ENCODE measurements at places on chromosomes 11 and 22.

DNA sequence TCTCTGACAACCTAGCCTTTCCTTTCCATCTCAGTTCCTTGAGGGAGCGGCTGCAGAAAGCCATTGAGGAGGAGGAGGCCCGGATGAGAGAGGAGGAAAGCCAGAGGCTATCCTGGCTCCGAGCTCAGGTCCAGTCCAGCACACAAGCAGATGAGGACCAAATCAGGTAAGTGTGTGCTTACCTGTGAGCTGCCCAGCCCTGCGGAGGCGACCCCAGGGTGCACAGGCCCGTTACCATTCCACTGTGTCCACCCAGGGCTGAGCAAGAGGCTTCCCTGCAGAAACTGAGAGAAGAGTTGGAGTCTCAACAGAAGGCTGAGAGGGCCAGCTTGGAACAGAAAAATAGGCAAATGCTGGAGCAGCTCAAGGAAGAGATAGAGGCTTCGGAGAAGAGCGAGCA lies 63.1 kb downstream of the CEP164 start:
- no peak for DNase-seq

DNA sequence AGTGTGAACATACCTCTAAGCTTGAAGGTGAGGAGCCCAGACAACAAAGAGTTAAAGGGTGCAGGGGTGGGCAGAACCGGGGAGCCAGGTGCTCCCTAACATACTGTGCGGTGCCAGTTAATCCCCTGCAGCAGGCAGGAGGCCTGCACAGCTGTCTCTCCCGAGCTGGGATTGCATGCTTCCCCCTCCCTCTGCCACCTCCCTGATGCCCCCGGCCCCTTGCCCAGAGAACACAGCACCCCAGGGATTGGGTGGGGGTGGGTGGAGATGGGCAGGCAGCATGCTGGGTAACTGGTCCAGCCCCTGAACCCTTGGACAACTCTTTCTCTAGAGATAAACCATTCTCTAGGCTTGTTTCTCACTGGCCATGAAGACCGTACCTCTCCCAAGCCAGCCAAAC lies 67.7 kb upstream of the MYOD1 start:
- no peak for DNase-seq

GRCh38 chr11:100769617-100770016 lies 82.5 kb downstream of the ARHGAP42 start:
- DNase-seq, result no peak

DNA sequence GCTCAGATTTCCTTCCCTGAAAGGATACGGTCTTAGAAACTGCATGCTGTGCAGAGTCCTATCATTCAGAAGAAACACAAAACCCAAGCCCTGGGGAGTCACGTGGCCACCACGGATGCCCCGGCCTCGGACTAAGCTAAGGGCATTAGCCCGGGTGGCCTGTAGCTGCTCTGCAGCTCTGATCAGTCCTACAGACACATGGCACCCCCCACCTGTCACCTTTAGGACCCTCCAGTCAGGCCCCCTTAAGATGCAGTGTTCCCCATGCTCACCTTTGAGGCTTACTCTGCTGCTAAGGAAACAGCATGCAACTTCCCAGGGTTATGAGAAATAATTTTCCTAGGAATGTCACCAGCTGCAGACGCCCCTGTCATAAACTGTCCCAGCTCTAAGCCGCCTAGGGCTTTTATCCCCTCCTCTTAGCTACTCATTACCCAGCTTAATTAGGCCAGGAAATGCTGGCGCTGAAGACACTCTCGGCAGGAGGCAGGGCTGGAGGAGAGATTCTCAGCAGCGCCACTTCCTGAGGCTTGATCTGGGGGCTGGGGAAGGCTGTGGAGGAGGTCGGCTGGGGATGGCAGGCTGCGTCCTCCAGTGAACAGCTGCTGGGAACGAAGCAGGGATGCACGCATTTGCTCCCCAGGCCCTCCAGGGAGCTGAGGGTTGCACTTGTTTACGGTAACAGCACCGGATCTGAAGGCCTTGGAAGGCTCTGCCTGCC lies 47.2 kb upstream of the ADA2 start:
- DNase-seq, result no peak

DNA sequence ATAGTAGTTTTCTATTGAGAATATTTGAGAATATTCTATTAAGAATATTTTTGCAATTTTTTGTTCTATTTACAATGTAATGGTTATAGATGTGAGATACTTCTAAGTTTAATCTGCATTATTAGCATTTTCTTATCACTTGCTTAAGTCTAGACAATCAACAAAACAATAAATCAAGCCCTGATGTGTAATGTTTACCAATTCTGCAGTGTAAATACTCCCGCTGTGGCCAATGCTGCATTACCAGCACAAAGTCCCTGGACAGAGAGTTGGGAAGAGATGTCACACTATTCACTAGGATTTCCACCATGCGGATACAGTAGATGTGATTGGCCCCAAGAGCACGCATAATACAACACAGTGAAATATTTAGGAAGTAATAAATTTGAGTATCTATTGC lies 47.6 kb upstream of the GCAT start:
- no peak for DNase-seq

- DNase-seq, result no peak
Measured at GRCh38 chr11:47506795-47507562, 46.0 kb downstream of the CELF1 start.

DNA sequence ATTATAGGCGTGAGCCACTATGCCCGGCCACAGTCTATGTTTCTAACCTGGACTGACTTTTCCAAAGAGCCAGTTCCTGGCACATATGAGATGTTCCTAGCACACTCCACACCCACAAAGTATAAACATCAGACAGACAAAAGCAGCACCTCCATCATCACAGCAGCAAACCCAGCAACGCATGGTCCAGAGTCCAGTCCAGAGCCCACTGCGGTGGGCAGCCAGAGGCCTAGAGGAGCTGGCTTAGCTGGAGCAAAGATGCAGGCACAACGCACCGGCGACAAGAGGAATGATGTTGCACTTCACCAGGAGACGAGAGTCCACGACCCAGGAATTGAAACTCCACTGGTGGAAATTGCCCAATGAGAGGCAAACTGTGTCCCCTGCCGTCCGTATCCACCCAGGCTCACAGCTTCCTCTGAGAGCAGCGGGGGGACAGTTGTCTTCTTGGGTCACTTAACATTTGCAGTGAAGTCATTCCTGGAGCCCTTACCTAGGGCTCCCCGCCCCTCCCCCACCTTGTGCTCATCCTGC lies 36.6 kb downstream of the RPS6KA4 start:
- no peak for DNase-seq

DNA sequence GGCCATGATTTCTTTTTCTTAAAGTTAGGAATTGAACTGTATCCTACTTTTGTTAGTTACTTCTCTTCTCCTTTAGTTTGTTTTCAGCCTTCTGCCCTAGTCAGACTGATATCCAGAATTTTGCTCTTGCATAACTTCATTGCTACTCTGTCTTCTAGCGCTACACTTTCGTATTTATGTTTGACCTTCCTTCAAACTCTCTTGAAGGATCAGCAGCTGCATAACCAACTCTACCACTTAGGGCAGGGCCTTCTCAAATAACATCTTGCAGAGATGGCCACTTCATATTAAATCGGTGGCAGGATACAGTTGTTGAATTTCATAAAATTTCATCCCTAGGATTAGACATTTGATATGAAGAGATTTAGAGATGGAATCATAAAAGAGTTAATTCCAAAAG lies 43.9 kb downstream of the KDM2A start:
- DNase-seq, result no peak

GRCh38 chr11:73382183-73382582 lies 6.0 kb downstream of the RELT start:
- DNase-seq, result no peak

DNA sequence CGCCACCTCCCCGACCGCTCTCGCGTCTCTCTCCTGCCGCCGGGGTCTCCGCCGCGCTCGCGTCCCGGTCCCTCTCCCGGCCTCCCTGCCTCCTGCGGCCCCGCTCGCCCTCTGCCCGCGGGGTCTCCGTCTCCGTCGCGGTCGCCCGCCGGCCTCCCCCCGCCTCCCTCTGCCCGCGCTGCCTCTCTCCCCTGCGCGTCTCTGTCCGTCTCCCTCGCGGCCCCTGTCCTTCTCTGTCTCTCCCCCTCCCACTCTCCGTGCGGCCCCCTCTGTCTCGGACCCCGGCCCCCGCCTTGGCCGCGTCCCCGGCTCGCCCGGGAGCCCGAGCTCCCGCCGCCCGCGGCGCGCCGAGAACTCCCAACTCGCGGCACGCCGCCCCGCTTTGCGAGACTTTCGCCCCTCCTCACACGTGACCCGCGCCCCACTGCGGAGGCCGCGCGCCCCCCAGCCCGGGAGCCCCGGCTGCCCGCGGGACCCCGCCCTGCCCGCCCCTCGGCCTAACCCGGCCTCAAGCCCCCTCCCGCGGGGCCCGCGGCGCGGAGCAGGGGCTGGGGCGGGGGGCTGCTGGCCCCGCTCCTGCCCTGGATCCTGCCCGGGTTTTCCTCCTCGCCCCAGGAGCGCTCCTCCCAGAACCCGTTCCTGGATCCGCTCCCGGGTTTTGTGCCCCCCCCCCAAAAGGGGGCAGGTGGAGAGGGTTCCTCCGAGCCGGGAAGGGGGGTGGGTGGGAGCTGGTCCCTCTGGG lies 702 bp upstream of the KCNJ4 start:
- peak; percentile 23 for DNase-seq

- no peak for DNase-seq
Measured at GRCh38 chr11:35549787-35550186, 24.4 kb upstream of the PAMR1 start.

DNA sequence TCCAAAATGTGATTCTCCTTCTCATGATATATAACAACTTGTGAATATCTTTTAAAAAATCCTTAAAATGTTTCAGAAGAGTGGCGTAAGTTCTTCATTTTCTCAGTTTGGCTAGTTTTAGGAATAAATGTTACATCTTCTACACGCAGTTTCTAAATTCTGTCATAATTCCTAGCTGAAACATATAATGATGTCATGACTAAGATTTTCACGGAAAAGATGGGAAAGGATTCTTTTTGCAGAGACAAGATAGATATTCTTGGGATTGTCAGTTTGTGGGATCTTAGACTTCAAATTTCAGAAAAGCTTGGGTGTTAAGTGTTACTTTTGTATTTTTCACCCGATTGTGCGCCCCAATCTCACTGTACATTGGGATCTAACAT lies 1.7 kb downstream of the EED start:
- no peak for DNase-seq

DNA sequence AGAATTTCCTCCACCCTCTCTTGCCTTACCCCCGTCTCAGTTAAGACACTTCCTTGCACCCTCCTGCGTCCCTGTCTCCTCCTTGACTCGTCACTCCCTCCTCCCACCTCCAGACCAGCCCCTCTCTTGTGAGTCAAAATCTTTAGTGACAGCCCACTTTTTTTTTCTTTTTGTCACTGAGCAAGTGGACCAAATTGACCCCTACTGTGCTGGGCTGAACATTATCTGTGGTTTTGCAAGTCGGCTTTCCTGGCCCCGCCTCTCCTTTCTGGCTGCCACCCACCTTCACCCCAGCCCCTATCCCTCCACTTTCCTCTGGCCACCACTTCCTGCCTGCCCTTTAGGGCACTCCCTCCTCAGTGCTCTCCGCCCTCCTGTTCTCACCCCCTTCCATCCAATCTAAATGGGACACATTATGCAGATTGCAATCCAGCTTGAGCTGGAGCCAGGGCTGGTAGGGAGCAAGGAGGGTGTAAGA lies at the start of gene APLNR:
Gene APLNR, minus strand, starts transcription at position 47 of the 478 bp plus-strand sequence. CDS start 246 bp downstream, outside the sequence.
- DNase-seq, result no peak

DNA sequence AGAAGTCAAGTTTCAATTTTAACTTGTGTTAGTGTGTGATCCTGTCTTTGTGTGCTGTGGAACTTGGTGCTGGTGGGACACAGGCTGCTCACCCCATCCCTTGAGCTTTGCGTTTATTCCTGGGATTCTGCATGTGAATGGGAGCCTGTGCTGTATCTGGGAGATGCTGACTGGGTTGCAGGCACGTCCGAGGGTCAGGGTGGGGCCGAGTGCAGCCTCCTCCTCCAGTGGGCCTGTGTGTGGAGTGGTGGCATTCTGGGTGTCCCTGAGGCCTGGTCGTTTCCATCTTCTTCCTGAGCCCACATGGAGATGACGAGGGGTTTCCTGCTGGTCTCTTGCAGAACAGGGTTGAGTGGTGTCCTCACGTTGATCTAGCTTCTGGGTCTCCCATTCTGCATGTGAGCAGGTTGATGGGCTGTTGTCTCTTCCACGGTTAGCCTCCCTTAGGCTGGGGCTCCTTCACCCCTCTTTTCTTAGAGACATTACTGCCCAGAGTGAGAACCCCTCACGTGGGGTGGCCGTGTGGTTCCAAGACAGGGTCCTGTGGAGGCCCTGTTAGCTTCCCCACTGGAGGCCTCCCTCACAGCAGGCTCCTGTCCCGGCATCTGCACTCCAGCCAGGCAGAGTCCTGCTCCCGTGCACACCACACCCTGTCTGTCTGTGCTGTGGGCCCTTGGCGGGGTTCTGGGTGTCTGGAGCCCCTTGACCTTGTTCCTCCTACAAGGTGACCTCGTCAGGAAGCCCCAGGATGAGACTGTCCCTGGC lies 4.9 kb downstream of the PTDSS2 start:
- no peak for DNase-seq

DNA sequence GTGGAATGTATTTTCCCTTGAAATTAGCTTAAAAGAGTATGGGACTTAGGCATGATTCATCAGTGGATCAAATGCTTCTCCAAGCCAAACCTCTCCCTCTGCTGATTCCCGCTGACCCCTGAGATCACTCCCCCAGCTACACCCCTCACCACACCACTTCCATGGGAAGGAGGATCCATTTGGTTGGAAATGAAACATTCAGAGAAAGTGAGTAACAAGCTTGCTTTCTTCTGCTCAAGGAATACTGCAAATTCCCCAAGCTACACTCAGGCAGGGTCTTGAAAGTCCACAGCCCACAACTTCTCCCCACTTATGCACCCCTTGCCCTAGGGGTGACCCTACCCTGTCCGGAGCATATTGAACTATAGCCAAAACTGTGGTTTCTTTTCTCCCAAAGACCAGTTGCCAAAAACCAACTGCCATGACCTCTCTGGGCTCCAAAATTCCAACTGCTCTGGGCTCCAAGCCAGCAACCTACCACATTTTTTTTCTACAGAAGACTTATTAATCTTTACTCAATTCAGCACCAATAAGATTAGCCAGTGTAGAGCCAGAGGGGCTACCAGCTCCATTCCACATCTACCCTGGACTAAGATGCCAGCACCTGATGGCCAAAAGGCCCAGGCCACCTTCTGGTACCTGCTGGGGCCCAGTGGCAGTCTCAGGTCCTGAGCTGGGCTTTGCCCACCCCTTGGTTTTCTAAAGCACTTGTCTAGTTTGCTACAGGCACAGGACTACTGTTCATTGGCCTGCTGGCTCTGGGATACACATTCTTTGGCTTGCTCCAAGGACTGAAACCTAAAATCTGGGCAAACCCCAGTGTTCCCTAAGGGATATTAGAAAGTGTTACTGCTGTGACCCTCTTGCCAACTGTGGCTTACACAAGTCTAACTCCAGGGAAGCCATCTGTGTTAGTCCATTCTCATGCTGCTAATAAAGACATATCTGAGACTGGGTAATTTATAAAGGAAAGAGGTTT lies 101.1 kb downstream of the MICAL3 start:
- no peak for DNase-seq

- DNase-seq, result peak; percentile 15
Measured at GRCh38 chr11:71420455-71421241, 27.5 kb downstream of the DHCR7 start.
